ENCODE measurements at places on chromosomes 2 and 18.

GRCh38 chr2:5316001-5316490 lies 376.1 kb upstream of the SOX11 start:
- no peak for DNase-seq

GRCh38 chr2:59461127-59461526 lies 1092.3 kb downstream of the BCL11A start:
- no peak for DNase-seq

- DNase-seq = no peak
These were observed 281.5 kb downstream of the TCF4 start for GRCh38 chr18:55306359-55307024.

DNA sequence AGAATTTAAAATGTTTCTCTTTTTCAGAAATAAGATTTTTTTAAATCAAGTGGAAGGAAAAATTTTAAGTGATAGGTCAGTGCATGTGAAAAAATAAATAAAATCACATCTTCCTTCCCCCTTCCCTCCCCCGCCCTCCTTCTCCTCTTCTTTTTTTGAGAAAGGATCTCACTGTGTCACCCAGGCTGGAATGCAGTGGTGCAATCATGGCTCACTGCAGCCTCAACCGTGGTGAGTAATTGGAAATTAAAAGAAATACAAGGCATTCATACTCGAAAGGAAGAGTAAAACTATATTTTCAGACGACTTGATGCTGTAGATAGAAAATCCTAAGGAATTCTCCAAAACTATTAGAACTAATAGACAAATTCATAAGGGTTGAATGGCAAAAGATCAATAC lies 16.9 kb upstream of the CRACDL start:
- DNase-seq = no peak

- no peak for DNase-seq
These were observed 19.6 kb upstream of the ALLC start for GRCh38 chr2:3638456-3638810.

- no peak for DNase-seq
These were observed 476.7 kb downstream of the TXNL1 start for GRCh38 chr18:56161566-56162260.

DNA sequence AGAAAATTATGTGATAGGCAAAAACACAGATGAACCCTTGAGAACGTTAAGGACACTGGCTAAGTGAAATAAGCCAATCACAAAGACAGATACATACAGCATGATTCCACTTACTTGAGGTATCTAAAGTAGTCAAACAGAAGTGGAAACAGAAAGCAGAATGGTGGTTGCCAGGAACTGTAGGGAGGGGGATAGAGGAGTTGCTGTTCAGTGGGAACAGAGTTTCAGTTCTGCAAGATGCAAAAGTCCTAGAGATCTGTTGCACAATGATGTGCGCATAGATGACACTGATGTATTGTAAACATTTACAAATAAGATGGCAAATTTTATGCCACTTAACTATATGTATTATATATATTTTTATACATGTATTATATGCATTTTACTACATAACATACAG lies 59.7 kb downstream of the POLE4 start:
- DNase-seq = no peak

GRCh38 chr18:72283148-72283925 lies 260.8 kb downstream of the CBLN2 start:
- no peak for DNase-seq

DNA sequence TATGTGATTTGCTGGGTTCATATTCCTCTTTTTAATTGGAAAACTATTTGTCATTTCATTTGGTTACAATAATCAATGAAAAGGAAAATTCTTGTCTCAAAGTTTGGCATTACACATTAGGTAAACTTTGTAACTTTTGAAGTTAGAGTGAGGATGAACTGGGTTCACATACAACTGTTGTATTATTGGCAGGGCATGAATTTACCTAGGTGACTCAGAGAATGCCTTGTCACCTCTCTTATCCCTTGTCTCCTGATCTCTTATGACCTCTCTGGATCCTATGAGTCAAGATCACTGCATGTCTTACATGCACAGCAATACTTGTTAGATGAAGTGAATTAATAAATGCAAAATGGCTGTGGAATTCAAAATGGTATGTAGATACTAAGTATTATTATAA lies 563.4 kb upstream of the GCFC2 start:
- no peak for DNase-seq

DNA sequence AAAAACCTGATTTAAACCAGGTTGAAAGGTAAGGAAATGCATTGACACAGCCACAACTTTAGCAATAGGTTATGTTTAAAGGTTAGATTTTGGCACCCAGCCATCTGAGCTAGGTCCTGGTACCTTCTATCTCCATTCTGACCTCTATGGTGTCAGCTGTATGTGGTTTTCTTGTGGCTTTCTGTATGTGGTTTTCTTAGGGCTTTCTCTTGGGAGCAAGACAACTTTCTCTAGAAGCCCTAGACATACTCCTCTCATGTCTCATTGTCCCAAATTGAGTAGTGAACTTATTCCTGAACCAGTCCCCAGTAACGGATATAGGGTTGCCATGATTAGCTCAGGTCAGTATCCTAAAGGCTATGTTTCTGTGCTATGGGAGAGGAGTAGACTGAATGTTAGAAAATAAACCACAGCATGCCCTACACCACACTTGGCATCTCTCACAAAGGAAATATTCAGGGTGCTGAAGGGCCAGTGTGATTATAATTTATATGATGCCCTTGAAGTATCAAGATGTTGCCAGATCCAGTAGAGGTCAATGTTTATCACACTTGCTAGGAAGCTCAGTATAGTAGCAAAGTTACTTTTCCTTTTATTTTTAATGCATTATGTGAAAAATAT lies 176.1 kb downstream of the CAPN13 start:
- DNase-seq = no peak
